CD4-positive, alpha-beta T cell treated with Interleukin-1 beta for 1 hour (primary cell): ENCODE measurements at places on chromosomes 7 and 10.

DNA sequence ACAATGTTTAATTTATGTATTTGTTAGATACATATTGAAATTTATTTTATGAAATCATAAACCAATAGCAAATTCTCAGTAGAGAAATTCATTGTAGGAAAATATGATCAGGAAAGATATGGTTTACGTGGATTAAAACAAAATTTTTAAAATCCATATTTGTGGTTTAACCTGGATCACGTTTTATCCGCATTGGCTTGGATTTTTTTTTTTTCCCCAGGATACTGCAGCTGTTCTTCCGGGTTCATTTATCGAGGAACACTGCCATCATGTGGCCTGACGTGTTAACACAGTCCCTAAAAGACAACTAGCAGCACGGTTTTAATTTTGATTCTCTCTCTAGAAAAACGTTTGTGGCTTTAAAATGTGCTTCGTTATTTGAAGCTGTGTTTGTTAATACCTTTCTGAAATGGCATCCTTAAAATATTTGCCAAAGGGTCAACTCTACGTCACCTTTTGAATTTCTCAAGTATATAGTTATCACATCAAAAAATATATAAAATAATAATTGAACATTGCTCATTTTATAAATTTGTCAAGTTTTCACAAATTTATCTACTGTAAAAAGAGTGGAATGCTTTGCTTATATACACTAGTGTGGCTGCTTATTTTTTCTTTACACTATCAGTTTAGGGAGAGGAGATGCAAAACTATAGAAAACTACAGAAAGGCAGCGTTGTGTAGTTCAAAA lies 8.7 kb upstream of the ASB4 start:
- peak; percentile 41 for DNase-seq

GRCh38 chr7:137304624-137305235 lies 38.8 kb downstream of the PTN start:
- no peak for DNase-seq

DNA sequence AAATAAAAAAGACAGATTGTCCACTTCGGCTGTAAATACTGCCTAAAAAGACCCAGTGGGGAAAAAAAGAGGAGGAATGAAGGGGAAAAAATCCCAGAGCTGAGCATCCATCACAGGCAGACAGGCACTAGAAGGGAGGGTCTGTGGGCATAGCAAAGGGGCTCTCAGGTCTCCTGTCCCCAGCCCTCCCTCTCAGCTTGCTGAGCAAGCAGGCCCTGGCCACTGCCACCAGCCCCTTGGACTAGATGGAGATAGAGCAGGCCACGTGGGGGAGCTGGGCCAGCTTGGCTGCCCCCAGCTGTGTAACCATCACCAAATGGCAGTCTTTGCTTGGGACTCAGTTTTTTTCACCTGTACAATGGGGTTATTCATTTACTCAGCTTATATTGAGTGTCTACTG lies 141.6 kb upstream of the UNC5B start:
- DNase-seq = no peak

DNA sequence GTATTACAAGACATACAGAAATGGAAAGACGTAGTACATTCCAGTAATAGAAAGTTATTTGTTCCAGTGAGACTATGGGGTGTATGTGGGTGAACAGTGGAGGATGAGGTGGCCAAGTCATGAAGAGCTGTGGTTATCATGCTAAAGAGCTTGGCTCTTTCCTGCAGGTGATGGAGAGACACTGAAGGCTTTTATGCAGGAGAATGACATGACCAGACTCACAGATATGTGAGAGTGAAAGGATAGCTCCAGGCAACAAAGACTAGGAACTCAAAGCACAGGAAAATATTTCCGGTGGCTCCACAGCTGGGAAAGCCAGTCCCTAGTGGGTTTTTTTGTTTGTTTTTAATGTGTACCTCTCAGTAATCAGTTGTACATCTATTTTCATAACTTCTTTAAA lies 133.5 kb downstream of the TSPAN12 start:
- no peak for DNase-seq

DNA sequence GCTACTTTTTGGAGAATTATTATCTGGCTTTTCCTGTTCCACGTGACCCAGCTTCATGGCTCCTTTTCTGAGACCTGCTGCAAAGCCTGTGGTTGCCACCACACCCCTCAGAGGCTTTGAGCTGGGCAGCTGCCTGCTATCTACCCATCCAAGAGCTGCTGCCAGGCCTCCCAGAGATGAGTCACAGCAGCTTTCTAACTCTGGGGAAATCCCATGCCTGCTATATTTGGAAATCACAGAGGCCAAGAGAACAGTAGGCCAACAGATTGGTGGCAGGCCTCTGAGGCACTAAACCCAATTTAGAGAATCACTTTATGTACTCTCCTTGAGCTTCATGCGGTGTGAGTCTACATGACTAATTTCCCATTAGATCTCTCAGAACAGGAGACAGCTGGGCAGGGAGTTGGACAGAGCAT lies 35.2 kb downstream of the SGCE start:
- peak; percentile 37 for DNase-seq

GRCh38 chr10:47364366-47364765 lies 16.2 kb downstream of the RBP3 start:
- no peak for DNase-seq

- DNase-seq = no peak
These were observed 22.5 kb upstream of the VCL start for GRCh38 chr10:73975388-73975787.
